Hepatocyte (in vitro differentiated cells): ENCODE measurements at places on chromosomes 6 and 20.

GRCh38 chr6:74518035-74518434 lies 687.8 kb downstream of the COL12A1 start:
- H3K4me3 ChIP-seq: no peak overlapping the region
- no peaks in the 10 kb centered on the region for H3K36me3 ChIP-seq
- H3K27ac ChIP-seq: no peak overlapping the region

GRCh38 chr6:137261361-137261760 lies 42.2 kb upstream of the IFNGR1 start:
- H3K4me1 ChIP-seq: no peaks in the 10 kb centered on the region
- DNase-seq: peak; percentile 30

- H3K36me3 ChIP-seq: no peaks in the 10 kb centered on the region
- H3K4me3 ChIP-seq: no peak overlapping the region
- DNase-seq: no peak
- H3K27ac ChIP-seq: no peak overlapping the region
- H3K4me1 ChIP-seq: no peaks in the 10 kb centered on the region
Measured at GRCh38 chr6:168908166-168908565, 345.5 kb downstream of the THBS2 start.

- H3K27ac ChIP-seq: no peak overlapping the region
- no peaks in the 10 kb centered on the region for H3K4me1 ChIP-seq
- no peaks in the 10 kb centered on the region for H3K27me3 ChIP-seq
- H3K36me3 ChIP-seq: no peaks in the 10 kb centered on the region
- H3K4me3 ChIP-seq: no peak overlapping the region
Measured at GRCh38 chr20:16707674-16708073, 22.2 kb upstream of the SNRPB2 start.

DNA sequence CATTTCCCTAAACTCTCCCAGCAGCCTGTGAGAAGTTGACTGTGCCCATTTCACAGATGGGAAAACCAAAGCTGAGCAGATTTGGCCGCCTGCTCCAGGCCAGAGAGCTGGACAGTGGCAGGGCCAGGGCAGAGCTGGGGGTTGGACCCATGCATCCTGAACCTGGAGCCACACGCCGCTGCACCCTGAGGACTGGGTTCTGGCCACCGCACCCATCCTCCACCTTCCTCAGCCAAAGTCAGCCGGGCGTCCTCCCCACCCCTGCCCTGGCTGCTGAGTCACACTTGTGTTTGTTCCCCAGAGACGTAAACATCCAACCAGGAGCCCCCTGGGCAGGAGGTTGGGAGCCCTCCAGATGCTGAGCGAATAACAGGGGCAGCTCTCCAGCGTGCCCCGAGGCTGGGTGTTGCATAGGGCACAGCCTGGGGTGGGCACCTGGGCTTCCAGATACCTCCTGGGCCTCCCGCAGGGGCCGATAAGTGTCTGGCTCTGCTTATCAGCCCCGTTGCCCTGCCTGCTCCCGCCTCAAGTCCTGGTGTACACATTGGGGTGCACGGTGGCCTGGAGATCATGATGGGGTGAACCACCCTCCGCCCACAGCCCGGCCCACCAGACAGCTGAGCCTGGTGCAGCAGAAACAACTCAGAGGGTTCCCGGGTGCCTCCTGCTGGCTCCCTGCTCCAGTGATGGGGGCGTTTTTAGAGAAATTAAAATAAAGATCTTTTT lies 23.8 kb downstream of the RBM38 start:
- H3K27ac ChIP-seq: no peak overlapping the region
- no peaks in the 10 kb centered on the region for H3K27me3 ChIP-seq
- no peaks in the 10 kb centered on the region for H3K36me3 ChIP-seq
- DNase-seq: no peak

GRCh38 chr6:7424967-7425807 lies 35.6 kb downstream of the RIOK1 start:
- H3K27me3 ChIP-seq: no peaks in the 10 kb centered on the region
- peak; percentile 72 for DNase-seq
- H3K27ac ChIP-seq: no peak overlapping the region
- H3K36me3 ChIP-seq: no peaks in the 10 kb centered on the region
